HCT116 (cell line): ENCODE measurements at places on chromosomes 13 and 19.

DNA sequence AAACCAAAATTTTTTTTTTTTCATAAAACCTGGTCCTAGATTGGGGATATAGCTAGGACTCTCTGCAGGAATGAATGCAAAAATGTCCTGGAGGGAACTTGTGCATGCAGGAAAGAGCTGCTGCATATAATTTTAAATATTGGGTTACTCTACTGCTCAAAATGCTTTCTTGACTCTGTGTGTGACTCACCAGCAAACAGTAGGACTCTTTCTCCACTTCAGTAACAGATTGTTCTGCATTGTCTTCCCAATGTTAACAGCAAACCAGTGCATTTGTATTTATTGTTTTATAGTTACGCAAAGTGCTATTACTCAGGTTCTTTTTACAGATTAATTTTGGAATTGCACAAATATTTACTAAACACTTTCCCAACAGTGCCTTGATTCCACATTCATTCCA, 163.7 kb upstream of the KL start:
- DNase-seq = no peak

GRCh38 chr13:62512194-62513141, 1096.8 kb upstream of the PCDH20 start:
- DNase-seq = peak; percentile 35

DNA sequence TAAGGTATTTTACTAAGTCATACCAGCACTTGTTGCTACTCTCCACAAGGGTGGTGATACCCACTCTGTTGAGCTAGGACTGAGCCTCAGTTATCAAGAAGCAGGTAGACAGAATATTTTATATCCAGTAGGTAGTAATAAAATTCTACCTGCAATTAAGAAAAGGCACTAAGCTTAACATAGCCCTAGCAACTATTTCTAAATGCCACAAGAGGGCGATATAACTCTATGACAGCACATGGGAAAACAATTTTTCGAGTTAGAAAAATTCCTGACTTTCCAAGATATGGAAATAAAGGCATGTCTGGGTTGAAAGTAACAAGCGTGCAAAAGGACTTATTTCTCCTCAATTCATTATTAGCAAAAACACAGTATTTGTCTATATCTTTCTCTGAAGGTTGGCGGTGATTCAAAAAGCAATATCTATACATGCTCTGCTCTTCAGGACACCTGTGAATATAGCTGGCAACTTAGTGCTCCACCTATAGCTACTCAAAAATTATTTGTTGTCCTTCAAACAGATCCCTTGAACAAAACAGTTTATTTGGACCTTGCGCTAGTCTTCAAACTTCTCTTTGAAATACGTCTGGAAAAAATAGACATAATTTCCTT, 14.7 kb downstream of the CCDC169 start:
- peak; percentile 2 for DNase-seq

- DNase-seq = no peak
These were observed 15.4 kb downstream of the OR10H4 start for GRCh38 chr19:15964231-15964630.

DNA sequence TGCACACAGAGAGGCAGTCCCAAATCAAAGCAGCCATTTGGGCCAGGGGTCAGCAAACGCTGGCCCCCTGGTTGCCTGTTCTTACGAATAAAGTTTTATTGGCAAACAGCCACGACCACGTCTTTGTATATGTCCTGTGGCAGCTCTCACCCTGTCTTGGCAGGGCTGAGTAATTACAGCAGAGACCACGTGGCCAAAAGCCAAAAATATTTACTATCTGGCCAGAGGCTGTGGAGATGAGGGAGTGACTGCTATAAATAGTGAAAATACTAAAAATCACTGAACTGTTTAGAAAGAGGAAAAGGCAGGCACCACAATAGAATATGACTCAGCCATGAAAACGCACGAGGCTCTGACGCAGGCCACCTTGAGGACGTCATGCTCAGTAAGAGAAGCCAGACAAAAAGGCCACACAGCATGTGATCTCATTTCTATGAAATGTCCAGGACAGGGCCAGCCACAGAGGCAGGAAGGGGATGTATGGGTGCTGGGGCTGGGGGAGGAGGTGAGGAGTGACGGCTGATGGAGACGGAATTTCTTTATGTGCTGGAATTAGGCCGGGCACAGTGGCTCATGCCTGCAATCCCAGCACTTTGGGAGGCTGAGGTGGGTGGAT, 29.4 kb downstream of the SMIM24 start:
- DNase-seq = no peak

GRCh38 chr13:30422054-30422839, at the start of gene UBE2L5:
Gene UBE2L5, plus strand, starts transcription at chr13:30422493. Its CDS starts 5,498 bp downstream, at chr13:30427991.
- DNase-seq = peak; percentile 63

DNA sequence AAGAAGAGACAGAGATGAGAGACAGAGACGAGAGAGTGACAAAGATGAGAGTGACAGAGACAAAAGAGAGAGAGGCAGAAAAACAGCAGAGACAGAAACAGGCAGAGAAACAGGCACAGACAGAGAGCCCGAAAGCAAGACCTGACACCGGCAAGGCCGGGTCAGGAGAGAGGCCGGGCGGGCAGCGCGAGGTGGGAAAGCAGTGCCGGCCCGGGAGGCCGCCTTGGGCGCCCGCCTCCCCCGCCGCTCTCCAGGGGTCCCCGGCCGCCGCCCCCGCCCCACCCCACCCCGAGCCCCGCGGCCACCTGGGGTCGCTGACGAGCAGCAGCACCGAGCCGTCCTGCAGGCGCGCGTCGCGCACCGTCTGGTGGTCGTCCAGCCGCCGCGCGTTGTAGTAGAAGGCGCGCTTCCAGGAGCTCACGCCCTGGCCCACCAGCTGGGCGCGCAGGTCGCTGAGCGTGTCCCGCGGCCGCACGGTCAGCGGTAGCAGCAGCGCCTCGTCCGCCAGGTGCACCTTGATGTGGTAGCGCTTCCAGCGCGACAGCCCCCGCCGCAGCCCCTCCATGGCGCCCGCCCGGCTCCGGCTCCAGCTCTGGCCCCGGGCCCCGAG, at the start of gene TINCR:
Gene TINCR (minus strand): TSS at position 594 of the 610 bp plus-strand sequence.
- no peak for DNase-seq

GRCh38 chr13:75566658-75567057, 17.1 kb downstream of the UCHL3 start:
- DNase-seq = no peak

DNA sequence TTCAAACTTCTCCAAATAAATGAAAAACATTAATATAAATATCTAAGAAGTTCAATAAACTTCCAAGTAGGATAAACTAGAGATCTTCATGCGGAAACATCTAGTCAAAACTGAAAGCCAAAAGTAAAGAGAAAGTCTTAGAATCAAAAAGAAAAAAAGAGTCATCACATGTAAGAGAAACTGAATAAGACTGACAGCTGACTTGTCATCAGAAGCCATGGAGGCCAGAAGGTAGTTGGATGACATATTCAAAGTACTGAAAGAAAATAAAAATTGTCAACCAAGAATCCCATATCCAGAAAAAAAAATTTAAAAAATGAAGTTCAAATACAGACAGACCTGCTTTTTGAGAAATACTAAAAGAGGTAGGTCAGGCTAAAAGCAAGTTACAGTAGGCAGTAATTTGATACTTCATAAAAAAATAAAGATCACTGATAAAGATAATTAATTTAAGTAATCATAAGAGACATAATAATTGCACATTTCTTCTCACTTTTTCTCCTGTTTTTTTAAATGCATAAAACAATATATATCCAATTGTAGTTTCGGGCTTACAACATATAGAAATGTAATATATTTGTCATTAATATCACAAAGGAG, 327.6 kb upstream of the PCDH9 start:
- DNase-seq = no peak

- DNase-seq = no peak
These were observed 15.3 kb downstream of the RAB3D start for GRCh38 chr19:11324079-11324661.

GRCh38 chr13:70407486-70407885, 299.2 kb upstream of the KLHL1 start:
- no peak for DNase-seq

DNA sequence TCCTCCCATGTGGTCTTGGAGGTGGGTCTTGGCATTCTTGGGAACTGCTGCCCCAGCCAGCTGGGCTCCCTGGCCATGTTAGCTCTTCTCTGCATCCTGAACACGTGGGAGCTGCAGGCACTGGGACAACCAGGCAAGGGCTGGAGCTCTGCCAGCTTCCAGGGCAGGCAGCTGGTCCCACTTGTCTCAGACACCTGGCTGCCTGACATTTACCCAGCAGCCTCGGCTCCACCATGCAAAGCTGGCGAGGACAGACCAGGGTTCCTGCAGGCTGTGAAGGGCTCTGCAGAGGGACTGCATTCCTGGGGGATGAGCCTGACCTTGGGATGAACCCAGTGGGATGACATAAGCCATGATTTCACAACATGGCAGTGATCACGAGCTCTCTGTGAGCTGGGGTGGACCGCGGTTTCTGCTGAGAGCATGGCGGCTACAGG, 99.0 kb upstream of the TSHZ3 start:
- no peak for DNase-seq

DNA sequence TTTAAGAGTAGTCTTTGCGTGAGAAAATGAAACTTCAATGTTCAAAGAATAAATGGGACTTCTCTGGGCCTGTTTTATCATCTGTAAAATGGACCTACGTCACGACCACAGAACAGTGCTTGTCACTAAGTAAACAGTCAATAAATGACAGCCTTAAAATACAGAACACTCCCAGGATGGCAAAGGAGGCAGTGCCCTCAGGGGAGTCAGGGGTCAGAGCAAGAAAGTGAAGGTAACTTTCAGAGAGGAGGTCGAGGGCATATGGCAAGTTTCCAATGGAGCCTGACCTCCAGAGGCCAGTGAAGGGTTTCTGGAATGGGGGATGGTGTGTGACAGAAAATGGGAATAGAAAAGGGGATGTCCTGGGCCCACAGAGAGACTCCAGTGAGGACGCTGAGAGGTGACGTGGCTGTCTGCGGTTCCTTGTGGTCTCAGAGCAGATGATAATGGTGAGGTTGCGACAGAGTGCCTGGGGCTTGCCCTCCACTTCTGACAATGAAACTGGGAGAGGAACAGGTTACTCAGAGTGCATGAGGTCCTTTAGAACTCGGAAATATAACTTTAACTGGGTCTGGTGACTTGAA, 91.8 kb downstream of the UBL3 start:
- no peak for DNase-seq

DNA sequence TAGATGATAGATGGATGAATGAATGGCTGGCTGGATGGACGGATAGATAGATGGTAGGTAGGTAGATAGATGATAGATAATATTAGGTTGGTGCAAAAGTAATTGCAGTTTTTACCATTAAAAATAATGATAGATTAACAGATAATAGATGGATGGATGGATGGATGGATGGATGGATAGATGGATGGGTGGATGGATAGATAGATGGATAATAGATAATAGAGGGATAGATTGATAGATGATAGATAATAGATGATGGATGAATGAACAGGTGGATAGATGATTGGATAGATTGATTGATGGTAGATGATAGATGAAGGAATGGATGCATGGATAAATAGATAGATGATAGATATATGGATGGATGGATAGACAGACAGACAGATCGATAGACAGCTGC, 87.9 kb upstream of the RAP2A start:
- no peak for DNase-seq

- no peak for DNase-seq
These were observed 39.9 kb downstream of the STARD13 start for GRCh38 chr13:33245505-33246158.
